Stimulated activated effector memory CD8-positive, alpha-beta T cell treated with anti-CD3 and anti-CD28 coated beads, Interleukin-12 subunit alpha, Interleukin-12 subunit beta, amount 100 ng/mL, for 72 hours (primary cell): ENCODE measurements at places on chromosomes 6 and 20.
A peak's percentile ranks its signal among the peaks of the same experiment; 100 is the strongest.

DNA sequence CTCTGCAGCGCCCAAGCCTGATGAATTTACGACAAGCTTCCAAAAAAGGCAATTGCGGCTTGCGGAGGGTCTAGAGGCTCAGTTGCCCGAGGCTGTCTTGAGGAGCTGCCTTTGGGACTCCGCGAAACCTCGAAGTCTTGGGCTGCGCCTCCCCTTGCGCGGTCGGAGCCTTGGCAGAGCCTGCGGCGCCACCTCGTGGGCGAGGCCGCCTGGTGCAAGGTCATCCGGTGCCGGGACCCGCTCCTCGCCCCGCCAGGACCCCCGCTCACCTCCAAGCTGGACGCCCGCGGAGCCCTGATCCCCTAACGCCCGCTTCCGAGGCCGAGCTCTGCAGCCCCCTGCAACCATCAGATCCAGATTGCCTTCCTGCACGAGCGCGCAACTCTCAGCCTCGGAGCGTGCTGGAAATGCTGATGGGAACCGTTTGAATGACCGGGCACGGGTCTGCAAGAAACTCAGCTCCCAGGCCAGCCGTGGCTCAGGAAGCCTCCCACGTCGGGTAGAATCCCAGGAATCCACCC lies 14.9 kb upstream of the FAM210B start:
- peak; percentile 17 for DNase-seq

GRCh38 chr20:47174456-47175243 lies 181.8 kb downstream of the ZMYND8 start:
- no peak for DNase-seq

DNA sequence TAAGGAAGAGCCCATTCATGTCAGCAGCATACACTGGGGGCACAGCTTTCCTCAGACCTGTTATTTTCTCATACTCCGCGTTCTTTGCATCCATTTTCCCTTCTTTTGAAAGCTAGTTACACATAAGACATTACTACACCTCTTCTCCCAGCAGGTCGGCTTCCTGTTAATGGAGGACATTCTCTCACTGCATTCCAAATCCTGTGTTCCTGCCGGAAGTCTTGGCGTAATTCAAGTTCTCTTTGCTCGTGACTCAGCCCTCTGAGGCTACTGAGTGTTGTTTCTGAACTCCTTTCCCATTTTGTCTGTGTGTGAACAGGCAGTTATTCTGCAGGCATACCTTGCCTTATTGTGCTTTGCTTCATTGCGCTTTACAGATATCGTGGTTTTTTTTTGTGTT lies 97.5 kb upstream of the ZBTB24 start:
- DNase-seq: no peak

- DNase-seq: peak; percentile 64
Observed at GRCh38 chr6:63573899-63574553, 1.7 kb downstream of the LOC128125822 start.

GRCh38 chr6:126147291-126147815 lies 161.0 kb downstream of the TRMT11 start:
- no peak for DNase-seq

DNA sequence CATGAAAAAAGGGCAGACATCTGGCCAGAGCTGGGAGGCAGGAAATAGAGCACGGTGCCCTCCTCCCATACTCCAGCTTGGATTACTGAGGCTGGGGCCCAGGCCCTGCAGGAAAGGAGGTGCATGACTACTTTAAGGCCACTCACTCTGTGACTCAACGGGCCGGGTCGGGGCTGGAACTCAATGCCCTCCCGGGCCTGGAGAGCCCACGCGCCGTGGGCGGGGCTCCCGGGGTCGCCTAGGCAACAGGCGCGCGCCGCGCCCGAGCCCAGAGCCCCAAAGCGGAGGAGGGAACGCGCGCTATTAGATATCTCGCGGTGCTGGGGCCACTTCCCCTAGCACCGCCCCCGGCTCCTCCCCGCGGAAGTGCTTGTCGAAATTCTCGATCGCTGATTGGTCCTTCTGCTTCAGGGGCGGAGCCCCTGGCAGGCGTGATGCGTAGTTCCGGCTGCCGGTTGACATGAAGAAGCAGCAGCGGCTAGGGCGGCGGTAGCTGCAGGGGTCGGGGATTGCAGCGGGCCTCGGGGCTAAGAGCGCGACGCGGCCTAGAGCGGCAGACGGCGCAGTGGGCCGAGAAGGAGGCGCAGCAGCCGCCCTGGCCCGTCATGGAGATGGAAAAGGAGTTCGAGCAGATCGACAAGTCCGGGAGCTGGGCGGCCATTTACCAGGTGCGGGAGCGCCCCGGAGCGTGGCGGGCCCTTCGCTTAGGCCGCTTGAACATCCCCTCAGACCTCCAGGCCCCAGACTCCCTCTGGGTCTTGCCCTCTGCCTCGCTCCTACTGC lies at the start of gene PTPN1:
TSS of gene PTPN1 (plus strand) at position 461 of the 783 bp plus-strand sequence. CDS start at position 606, 145 bp downstream.
- peak; percentile 92 for DNase-seq

- no peak for DNase-seq
Observed at GRCh38 chr20:64099086-64099786, 8.1 kb downstream of the NPBWR2 start.

GRCh38 chr6:26599134-26599533 lies 2.4 kb downstream of the ABT1 start:
- no peak for DNase-seq

- no peak for DNase-seq
Observed at GRCh38 chr6:69044534-69044933, 409.5 kb downstream of the ADGRB3 start.

- DNase-seq: no peak
Observed at GRCh38 chr6:157150076-157150475, 173.2 kb downstream of the TMEM242 start.

GRCh38 chr20:8254911-8255582 lies 123.0 kb downstream of the PLCB1 start:
- DNase-seq: no peak

DNA sequence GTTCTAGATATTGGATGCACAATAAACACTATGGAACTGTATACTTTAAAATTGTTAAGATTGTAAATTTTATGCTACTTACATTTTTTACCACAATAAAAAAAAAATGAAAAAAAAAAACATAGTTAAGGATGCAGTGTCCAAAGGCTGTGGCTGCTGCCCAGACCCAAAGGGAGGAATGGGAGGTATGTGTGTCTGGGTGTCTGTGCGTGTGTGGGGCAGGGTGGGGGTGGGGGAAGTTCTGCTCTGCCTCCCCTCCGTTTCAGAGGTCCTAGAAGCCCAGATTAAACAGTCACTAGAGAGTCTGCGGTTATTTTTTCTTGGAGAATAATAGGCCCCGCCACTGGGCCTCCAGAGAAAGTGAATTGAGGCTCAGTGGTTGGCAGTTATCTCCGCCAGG lies 136.4 kb upstream of the ARMC2 start:
- no peak for DNase-seq

DNA sequence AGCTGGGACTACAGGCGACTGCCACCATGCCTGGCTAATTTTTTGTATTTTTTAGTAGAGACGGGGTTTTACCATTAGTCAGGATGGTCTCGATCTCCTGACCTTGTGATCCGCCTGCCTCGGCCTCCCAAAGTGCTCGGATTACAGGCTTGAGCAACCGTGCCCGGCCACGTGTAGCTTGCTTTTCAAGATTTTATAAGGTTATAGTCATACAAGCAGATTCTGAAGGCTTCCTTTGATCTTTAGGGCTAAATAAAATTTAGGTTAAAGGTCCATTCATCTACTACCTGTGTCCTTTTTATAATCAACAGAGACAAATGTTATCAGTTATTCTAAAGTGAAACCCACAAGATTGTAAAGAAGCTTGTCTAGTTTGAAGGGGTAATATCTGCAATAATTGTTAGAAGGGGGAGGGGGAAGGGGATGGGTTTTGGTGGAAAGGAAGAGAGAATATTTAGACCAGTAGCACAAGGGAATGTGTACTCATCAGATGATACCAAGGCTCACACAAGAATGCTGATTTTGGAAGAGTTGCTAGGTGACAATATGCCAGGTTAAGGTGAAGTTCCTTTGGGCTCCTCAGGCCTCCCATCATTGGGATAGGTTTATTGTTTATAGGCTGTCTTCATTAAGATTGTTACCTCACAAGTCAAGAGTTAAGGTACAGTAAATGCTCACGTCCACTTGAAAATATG lies 284.7 kb downstream of the ALDH8A1 start:
- no peak for DNase-seq

DNA sequence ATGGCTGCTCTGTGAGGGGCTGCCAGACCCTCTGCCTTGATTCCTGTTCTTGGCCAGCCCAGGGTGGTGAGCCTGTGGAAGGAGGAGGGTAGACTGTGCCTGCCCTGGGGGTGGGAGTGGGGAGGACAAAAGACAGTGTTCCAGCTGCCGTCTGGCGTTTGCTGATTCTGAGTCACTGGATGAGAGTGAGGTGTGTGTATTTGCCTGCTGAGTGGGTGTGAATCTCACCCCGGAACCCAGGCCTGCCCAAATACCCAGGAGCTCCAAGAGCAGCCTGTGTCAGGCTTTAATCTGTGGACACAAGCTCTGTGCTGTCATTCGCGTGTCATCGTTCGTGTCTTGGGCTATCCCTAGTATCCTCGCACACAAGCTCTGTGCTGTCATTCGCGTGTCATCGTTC lies 2.6 kb upstream of the LKAAEAR1 start:
- no peak for DNase-seq

DNA sequence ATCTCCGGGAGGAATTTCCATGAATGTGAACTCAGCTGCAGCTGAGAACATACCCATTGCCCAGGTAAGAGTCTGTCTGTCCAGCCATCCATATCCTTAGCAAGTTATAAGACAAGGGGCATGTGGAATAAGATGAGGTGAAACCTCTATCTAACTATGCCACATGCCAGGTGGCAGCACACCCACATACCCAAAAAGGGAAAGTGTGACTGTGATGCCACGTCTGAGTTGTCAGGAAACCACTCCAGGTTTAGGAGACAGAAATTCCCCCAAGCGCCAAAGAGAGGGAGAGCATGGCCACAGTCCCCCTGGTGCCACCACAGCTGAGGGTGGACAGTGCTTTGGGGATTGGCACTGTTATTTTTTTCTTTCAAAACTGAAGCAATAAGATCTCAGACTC lies 36.7 kb downstream of the SYNDIG1 start:
- no peak for DNase-seq

- DNase-seq: no peak
Observed at GRCh38 chr6:84860920-84861319, 96.5 kb upstream of the TBX18 start.

DNA sequence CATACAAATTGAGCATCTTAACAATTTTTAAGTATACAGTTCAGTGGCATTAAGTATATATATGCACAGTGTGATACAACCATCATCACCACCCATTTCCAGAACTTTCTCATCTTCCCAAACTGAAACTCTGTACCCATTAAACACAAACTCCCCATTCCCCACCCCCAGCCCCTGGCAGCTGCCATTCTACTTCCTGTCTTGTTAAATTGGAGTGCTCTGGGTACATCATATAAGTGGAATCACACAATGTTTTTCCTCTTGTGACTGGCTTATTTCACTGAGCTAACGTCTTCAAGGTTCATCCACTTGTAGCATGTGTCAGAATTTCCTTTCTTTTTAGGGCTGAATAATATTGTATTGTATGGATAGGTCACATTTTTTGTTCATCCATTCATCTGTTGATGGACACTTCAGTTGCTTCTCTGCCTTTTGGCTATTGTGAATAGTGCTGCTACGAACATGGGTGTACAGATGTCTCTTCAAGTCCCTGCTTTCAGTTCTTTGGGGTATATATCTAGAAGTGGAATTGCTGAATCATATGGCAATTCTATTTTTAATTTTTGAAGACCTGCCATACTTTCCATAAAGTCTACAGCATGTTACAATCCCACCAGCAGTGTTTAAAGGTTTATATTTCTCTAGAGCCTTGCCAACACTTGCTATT lies 19.6 kb upstream of the RREB1 start:
- DNase-seq: no peak

DNA sequence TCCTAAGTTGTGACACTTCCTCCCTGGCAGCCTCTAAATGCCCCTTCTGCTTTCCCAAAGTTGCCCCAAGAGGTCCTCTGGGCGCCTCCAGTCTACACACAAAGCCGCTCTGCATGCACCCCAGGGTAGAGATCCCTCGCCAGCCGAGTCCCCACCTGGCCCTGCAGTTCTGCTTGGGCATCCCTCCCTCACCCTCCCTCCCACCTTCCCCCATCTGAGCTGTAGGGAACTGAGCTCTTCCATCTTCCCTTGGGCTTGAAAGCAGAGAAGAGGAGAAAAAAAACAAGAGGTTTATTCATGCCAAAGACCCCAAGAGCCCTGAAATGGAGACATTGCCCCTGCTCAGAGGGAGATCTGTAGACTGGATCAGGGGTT lies 5.7 kb upstream of the FGD2 start:
- DNase-seq: no peak

GRCh38 chr6:157188213-157188612 lies 135.1 kb downstream of the TMEM242 start:
- DNase-seq: no peak

- no peak for DNase-seq
Observed at GRCh38 chr6:125259354-125259736, 42.4 kb downstream of the HDDC2 start.

- no peak for DNase-seq
Observed at GRCh38 chr6:5199283-5199682, 61.5 kb downstream of the LYRM4 start.

GRCh38 chr20:58461899-58462298 lies 53.3 kb downstream of the APCDD1L start:
- no peak for DNase-seq

- DNase-seq: no peak
Observed at GRCh38 chr6:41451515-41452163, 94.5 kb upstream of the FOXP4 start.

DNA sequence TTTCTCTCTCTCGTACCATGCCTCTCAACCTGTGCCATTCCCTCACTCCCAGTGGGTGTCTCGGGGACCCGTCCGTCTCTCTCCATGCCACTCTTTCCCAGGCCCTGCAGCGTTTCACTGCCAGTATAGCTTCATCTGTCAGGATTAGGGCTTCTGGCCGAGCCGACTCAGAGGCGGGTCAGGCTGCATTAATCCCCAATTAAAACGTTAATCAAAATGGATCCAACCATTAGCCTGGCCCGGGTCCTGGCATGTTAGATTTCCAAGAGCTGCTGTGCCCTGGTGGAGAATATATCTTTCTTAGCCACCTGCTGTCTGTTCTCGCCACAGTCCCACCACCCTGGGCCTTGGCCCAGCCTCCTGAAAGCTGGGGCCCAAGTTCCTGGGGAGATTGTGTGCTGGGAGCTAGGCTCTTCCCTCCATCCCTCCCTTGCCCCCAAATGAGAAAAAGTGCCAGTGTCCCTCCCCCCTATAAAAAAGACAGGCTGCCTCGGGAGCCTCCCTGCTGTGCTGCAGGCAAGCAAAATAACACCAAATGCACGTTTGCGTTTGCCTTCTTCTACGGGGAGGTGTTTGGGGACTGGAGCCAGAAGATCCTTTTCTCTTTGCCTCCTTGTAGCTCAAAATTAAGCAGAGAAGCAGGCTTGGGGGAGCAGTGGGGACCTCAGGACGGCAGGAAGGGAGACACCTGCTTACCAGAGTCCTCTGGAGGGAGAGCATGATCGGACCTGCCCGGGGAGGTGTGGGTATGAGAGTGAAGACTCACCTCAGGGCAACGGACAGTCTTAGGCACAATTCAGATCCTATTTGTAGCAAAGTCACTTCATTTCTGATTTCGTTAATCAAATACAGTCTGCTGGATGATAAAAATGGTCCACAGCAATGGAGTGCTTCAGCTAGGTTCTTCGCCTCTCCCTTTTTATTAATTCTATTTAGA lies 3.0 kb downstream of the KCNG1 start:
- DNase-seq: no peak
